Activated CD8-positive, alpha-beta T cell treated with anti-CD3 and anti-CD28 coated beads for 36 hours (primary cell): ENCODE measurements at places on chromosomes 5 and 9.

DNA sequence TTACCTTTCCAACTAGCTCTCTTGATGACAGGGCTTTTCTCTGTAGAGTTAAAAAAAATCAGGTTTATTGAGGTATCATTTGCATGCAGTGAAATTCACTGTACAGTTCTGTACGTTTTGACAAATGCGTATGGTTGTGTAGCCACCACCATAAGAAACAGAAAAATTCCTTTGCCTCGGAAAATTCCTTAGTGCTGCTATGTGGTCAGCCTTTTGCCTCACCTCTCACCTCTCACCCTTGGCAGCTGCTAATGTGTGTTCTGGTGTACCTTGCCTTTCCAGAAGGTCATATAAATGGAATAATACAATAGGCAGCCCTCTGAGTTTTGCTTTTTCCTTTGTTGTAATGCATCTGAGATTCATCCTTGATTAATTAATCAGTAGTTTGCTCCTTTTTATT lies 28.4 kb downstream of the PCSK5 start:
- DNase-seq = no peak

- DNase-seq = no peak
Observed at GRCh38 chr5:45440466-45440865, 255.7 kb downstream of the HCN1 start.

DNA sequence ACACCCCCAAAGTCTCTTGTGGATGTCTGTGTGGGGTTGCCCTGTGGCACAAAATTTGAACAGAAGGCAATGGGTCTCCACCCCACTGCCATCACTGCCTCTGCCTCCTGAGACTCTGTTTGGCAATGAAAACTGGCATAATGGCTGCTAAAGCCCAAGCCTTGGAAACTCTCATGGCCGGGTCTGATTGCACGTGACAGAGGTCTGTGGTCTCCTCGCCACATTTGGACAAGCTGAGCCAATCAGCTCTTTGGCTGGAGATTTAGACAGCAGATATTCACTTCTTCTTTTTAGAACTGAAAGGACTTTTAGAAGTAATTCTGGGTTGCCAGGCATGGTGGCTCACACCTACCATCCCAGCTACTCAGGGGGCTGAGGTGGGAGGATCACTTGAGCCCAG lies 5.5 kb downstream of the GGTA1 start:
- DNase-seq = no peak

GRCh38 chr5:135660826-135661575 lies 82.2 kb upstream of the CXCL14 start:
- no peak for DNase-seq

DNA sequence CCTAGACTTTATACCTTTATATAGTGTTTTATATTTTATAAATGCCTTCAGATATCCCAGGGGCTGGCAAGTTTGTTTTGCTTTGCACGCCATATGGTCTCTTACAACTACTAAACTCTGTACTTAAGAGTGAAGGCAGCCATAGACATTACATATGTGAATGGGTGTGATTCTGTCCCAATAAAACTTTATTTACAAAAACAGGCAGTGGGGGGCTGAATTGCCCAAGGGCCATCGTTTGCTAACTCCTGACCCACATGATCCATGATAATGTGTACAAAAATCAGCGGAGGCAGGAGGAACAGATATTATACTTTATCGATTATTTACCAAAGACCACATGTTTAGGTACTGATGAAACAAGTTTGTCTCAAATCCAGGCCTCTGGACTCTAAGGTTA lies 35.8 kb upstream of the ISCA1 start:
- no peak for DNase-seq

DNA sequence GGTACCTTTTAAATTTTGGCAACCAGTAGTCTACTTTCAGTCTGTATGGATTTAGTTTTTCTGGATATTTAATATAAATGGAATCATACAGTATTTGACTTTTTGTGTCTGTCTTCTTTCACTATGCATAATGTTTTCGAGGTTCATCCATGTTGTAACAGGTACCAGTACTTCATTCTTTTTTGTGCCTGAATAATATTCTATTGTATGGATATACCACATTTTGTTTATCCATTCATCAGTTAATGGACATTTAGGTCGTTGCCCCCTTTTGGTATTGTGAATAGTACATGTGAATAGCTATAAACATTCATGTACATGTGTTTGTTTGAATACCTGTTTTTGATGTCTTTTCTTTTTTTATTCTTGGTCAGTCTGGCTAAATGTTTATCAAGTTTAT lies 19.1 kb upstream of the TBCA start:
- no peak for DNase-seq

- DNase-seq = no peak
Observed at GRCh38 chr5:73136055-73136562, 15.7 kb downstream of the TMEM171 start.

DNA sequence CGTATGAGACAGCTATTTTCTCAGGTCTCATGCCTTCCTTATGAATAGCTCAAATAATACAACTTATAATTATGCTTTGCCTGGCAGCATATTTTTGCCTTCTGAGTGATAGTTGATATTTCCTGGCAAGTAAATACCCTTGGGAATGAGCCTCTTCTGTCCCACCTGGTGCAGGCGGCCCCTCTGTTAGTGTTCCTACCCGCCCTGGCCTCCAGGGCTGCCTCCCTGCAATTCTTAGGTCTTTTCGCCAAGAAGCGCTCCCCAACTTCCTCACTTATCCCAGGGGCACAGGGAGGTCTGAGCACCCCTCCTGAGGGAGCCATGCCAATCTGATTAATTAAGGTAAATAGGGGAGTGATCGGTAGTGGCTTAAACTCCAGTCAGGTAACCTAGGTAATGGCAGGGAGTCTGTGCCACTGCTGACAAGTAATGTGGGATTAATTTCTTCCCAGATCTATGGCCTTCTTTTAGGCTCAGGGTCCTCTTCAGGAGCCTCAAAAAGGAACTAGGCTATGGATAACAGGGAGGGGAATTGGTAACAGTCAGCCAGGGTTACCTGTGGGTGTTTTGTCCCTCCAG lies 81.5 kb downstream of the GALNT10 start:
- DNase-seq = no peak

DNA sequence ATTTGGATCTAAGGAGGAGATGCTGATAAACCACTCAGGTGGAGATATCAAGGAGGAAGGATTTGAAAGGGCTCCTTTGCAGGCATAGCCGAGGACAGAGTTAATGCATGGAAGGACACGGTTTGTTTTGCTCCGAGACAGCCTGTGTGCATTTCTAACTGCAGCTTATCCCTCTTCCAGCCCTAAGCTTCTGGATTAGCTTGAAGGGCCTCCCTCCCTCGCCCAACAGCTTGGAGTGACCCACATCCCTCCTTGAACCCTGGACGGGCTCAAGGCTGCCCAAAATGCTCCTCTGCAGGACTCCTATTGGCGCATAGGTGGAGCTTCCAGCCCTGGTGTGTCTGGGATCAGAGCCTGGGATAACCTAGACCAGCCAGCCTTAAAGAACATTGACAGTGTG lies 66.7 kb downstream of the PPARGC1B start:
- DNase-seq = no peak

GRCh38 chr5:7869474-7870136 lies 657 bp downstream of the MTRR start:
- peak; percentile 57 for DNase-seq

- DNase-seq = no peak
Observed at GRCh38 chr5:90917928-90918668, 359.5 kb downstream of the ADGRV1 start.

GRCh38 chr5:12017007-12017406 lies 112.8 kb upstream of the CTNND2 start:
- DNase-seq = no peak

DNA sequence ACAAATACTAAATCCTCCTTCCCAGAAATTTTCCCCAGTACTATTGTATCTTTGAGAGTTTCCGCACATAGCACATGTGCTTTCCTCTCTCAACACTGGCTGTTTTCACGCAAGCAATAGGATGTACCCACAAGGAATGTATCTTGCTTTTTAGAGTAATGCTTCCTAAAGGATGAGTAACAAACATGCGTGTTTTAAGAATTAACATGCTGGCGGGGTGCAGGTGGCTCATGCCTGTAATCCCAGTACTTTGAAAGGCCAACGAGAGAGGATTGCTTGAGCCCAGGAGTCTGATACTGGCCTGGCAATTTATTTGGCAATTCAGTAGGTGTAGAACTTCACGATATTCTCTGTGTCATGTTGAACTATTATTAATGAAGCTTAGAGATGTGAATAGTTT lies 4.6 kb downstream of the RUFY1 start:
- DNase-seq = no peak

- no peak for DNase-seq
Observed at GRCh38 chr5:5359618-5360017, 62.9 kb upstream of the ICE1 start.

DNA sequence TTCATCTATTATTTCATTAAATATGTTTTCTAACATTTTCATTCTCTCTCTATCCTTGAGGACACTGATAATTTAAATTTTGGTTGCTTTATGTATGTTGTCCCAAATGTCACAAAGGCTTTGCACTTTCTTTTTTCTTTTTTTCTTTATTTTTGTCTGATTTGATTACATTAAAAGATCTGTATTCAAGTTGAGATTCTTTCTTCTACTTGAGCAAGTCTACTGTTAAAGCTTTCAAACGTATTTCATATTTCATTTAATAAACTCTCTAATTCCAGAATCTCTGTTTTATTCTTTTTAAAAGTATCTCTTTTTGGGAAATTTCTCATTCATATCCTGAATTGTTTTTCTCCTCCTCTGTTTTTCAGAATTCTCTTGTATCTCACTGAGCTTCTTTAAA lies 106.5 kb downstream of the GNA14 start:
- DNase-seq = no peak

GRCh38 chr5:166401391-166401790 lies 1890.1 kb upstream of the WWC1 start:
- no peak for DNase-seq

GRCh38 chr5:140175367-140176030 lies 511 bp downstream of the CYSTM1 start:
- DNase-seq = peak; percentile 77

DNA sequence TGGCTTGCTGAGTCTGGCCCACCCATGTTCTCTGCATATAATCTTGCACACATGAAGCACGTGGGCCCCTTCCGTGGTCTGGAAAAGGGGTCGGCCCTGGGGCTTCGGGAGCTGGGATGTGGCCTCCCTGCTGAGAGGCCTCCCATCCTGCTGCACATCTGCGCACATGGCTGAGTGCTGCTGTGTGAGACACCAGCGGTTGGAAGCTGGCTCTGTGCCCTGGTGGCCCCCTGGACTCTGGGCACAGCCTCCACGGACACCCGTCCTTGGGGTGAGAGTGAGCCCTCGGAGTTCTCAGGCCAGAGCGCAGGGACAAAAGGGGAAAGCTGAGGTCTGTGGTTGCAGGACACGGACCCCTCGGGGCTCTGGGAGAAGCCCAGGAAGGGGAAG lies 115.8 kb downstream of the RXRA start:
- DNase-seq = no peak

GRCh38 chr9:20271723-20272122 lies 350.6 kb downstream of the MLLT3 start:
- no peak for DNase-seq

DNA sequence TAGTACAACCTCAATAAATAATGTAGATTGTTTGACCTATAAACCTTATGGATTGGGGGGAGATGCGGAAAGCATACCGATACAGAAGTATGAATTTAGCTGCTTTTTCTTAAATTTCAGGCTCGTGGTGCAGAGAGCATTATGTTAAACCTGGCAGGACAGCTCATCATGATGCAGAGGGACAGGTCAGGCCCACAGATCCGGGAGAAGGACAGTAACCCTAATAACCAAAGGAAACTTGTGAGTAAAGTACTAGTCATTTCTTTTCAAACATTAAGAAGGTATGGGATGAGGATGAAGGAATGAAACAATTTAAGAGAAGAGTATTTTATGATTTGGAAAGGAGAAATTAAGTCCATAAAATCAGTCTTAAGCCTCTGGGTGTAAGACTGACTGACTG lies 70.5 kb downstream of the ERMP1 start:
- no peak for DNase-seq

DNA sequence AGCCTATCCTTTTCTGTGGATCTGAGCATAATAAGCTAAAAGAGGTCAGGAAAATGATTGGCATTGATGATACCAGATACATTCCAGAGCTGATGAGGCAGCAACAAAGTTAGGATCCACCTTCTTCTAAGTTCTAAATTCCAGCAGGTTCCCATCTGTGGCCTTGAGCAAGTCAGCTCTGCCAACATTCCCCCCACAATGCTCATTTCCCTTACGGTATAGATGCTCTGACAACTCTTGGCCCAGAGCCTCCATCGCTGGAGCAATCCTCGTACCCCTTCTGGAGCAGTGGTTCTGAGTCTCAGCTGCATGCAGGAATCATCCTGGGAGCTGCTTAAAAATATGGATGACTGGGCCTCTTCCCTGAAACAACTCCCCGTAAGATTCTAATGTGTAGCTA lies 78.1 kb downstream of the MED27 start:
- no peak for DNase-seq

- peak; percentile 5 for DNase-seq
Observed at GRCh38 chr5:61228691-61229280, 66.5 kb upstream of the SMIM15 start.

GRCh38 chr9:89939181-89939580 lies 334.4 kb downstream of the GADD45G start:
- no peak for DNase-seq

- DNase-seq = no peak
Observed at GRCh38 chr5:177146891-177147638, 13.5 kb downstream of the NSD1 start.

DNA sequence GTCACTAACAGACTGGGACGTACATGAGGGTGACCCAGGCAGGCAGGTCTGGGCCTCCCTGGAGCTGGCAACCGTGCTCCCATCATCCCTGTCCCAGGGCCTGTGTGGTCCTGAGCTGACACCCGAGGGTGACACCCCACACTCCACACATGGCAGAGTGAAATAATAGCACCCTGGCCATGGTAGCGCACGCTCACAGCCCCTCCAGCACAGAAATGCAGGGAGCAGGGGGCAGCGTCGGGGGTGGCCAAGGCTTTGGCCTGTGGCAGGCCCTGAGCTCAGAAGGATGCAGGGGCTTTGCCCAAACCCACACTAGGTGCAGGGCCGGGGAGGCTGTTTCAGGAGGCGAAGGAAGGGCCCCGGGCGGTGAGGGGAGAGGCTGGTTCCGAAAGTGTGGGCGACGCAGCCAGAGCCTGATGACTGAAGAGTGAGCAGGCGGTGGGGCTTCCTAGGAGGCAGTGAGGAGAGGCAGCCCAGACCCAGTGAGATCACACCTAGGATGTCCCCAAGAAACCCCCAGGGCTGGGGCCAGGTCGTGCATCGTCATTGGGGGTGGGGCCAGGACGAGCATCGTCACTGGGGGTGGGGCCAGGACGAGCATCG lies 12.9 kb downstream of the OR2V2 start:
- peak; percentile 92 for DNase-seq

DNA sequence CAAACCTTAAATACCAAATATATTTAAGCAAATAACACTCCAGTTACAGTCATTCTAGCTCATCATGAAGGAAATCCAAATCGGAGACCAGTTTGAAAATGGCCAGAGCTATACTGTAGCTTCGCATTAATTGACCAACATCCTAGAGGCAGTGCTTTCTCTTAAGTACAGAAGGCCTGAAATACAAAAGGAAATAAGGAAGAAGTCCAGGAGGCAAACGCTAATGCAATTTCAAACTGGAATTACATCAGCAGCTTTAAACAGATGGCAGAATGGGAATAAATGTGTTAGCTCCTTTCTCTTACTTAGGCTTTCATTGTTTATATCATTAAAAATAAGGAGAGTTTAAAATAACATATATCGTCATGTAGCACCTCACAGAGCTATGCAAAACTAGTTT lies 197.0 kb downstream of the SEC61B start:
- no peak for DNase-seq

- DNase-seq = no peak
Observed at GRCh38 chr9:134918646-134919045, 934 bp upstream of the FCN1 start.

GRCh38 chr9:25939126-25939525 lies 260.9 kb upstream of the TUSC1 start:
- no peak for DNase-seq

GRCh38 chr5:90641528-90641927 lies 82.9 kb downstream of the ADGRV1 start:
- DNase-seq = no peak
